ENCODE measurements at places on chromosomes 11 and 22. TPM values are rescaled to one million over a fixed set of nuclear protein-coding genes. Genes with fewer than 3 reads are reported as not detected.
A peak's percentile ranks its signal among the peaks of the same experiment; 100 is the strongest.

Gene H19
- 3,802 TPM for polyA plus RNA-seq

Gene FADS2
- polyA plus RNA-seq, result 96.3 TPM

DNA sequence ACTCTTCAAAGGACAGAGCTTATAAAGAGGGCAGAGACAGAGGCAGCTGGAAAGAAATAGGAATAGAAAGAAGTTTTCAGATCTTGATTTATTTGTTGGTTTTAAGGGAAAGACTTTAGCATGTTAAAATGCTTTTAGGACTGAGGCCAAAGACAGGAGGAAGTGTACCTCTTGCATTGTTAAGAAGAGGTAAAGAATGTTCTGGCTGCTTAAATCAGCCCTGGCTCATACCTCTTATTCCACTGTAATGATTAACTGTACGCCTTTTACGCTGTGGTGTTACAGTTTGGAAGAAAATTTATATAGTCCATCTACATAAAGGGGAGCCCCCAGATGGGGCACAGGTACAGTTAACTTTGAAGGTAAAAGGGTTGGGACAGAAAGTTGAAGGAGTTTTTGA lies 10.1 kb upstream of the MPZL2 start:
- no peak for DNase-seq

DNA sequence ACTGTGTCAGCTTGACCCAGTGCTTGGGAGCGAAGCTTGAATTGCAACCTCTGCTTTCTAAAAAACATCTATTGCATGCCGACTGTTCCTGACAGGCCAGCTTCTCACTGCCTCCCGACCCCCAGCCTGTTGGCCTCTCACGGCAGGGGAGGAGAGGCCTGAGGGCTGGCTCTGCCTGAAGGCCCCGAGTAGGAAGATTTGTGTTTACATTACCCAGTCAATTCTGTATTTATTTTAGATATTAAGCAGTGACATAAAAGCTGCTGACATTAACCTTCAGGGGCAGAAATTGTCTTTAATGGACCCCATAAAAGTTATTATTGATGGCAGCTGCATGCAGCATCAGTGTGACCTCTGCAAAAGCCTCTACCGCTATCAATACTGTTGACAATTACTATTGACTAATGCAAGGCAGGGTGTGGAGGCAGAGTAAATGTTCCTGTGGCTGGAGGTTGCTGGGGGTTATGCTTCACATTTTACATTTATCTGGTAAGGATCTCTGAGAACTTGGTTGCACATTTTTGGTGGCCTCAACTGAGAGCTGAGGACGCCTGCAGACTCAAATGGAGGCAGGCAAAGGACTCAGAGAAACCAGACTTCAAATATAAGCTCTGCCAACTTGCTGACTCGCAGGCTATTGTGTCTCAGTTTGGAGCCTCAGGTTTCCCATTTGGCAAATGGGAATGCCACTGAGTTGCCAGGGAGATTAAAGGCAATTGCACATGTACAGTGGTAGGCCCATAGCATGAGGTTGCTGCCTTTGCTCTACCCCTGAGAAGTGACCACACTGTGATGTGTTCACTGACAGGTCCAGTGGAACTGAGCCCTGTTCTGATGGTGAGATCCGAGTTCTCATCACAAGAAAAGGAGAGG lies 380.5 kb downstream of the TENM4 start:
- DNase-seq, result no peak

GRCh38 chr11:111792955-111793500 lies 26.8 kb upstream of the PPP2R1B start:
- no peak for DNase-seq

GRCh38 chr11:80816966-80817365 lies 1376.1 kb upstream of the TENM4 start:
- DNase-seq, result no peak

DNA sequence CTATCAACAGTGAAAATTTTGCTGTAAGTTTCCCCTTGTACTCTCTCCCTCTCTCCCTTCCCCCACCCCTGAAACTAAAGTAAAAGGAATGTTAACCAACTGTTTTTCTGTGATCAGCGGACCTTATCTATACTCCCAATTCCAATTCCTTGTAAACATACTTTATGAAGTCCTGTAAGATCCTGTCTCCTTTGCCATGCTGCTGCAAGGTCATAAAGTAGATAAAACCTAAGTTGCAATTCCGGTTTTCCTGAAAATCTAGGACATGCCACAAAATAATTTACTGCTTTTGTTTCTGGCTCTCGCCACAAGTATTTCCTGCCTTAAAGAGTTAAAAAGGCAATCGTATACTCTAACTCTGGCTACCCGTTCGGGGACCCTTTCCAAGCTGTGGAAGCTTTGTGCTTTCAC lies 1469.0 kb downstream of the LRRC4C start:
- DNase-seq, result peak; percentile 62

DNA sequence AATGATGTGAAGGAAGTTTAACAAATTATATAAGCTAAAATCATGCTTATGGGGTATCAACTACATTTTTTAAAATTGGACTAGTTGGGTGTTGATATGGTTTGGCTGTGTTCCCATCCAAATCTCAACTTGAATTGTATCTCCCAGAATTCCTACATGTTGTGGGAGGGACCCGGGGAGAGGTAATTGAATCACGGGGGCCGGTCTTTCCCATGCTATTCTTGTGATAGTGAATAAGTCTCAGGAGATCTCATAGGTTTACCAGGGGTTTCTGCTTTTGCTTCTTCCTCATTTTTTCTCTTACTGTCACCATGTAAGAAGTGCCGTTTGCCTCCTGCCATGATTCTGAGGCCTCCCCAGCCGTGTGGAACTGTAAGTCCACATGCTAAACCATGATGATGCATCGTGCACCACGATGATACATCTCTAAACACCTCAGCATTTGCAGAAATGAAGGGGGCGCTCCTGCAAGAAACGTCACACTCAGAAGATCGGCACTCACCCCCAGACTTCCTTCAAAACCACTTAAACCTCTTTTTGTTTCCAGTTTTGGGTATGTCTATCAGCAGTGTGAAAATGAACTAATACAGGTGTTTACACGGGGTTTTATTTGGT lies 340.0 kb downstream of the SHANK2 start:
- DNase-seq, result no peak

GRCh38 chr22:27673839-27674238 lies 127.7 kb downstream of the MN1 start:
- DNase-seq, result no peak

GRCh38 chr11:118090545-118091162 lies 3.9 kb upstream of the SMIM35 start:
- no peak for DNase-seq

GRCh38 chr11:126833065-126833464 lies 167.5 kb downstream of the KIRREL3 start:
- DNase-seq, result no peak

DNA sequence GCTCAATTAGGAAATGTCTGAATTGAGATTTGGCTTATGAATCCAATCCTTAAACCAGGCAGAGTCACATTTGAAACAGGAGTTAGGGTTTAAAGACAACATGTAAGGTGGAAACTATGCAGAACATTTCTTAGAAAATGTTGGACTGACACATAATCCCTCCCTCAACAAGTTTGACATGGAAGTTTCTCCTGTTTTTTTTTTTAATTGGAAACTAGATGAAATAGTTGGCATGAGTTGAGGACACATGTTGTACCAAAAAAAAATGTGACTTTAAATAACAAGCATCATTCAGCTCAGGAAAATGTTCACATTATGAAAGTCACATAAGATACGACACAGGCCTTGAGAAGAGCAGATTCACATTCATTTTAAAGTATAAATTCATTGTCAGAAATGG lies 154.9 kb upstream of the DDI1 start:
- no peak for DNase-seq

DNA sequence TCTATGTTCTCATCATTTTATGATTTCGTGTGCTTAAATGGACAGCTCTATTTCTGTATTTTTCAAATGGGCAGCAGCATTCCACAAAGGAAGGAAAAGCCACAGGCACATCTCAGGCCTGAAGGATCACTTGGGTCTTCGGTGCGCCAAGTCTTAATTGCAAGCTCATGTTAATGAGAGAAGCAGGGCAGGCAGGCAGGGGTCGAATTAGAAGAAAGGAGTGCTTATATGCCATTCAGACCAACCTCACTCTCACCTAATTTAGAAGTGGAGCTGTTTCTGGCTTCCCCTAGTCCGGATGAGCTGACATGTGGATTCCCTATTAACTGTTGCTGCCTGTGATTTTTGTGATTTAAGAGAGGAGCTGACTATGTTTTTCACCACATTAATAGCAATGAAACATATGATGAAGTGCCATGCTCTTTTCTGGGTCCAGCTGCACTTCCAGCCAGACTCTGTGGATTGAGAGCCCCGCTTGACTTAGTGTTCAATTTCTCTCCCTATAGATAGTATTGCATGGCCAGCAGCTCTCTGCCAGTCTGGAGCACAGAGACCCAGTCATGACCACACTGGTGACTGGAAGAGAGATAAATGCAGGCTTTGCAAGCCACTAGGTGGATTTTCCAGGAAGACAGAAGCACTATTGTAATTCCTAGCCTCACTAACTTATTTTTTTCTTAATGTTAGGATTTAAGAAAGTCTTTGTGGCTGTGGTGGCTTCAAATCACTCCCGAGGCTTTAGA lies 373.9 kb upstream of the FAT3 start:
- DNase-seq, result no peak

DNA sequence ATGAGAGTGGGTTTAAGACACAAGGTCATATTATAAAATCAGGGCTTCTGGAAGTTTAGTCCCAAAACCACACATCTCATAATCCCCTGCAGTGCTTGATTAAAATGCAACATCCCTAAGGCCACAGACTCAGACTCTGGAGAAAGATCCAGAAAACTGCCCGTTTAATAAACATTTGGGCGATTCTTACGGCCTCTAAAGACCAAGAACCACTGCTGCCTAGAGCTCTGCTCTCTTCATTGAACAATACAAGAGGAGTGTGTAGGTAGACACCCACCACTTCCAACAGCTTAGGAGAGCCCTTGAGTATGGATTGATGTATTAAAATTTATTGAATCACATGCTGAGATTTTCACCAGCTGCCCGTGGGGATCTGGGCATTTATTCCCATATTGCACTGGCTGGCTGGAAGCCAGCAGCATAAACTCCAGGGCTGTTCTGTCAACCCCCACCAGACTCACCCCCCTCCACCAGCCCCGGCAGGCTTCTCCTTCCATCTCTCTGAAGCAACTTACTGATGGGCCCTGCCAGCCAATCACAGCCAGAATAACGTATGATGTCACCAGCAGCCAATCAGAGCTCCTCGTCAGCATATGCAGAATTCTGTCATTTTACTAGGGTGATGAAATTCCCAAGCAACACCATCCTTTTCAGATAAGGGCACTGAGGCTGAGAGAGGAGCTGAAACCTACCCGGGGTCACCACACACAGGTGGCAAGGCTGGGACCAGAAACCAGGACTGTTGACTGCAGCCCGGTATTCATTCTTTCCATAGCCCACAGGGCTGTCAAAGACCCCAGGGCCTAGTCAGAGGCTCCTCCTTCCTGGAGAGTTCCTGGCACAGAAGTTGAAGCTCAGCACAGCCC lies 749 bp upstream of the BEST1 start:
- no peak for DNase-seq
